Activated T-cell treated with anti-CD3 and anti-CD28 coated beads, Interleukin-2, amount 50 U/mL, for 1 hour (primary cell): ENCODE measurements at places on chromosomes 3 and 15.

DNA sequence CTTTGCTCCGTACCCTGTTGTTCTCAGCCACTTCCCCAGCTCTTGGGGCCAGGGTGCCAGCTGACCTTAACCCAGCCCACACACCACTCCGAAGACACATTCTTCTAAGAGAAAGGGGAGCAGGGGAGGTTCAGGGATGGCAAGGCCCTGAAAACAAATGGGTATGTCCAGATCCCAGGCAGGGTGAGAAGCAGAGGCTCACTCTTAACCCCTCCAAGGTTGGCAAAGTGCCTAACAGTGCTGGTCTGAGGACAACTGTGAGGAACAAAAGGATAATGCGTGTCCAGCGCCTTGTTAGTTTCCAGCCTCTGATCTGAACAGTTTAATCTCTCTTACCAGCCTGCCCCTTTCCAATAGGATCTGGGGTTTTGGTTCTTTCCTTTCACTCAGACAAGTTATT, 1.5 kb downstream of the TMEM44 start:
- no peak for DNase-seq

GRCh38 chr15:39269821-39270220, 311.1 kb upstream of the THBS1 start:
- DNase-seq = no peak

- no peak for DNase-seq
These were observed 43.1 kb downstream of the FAM3D start for GRCh38 chr3:58623478-58623877.

DNA sequence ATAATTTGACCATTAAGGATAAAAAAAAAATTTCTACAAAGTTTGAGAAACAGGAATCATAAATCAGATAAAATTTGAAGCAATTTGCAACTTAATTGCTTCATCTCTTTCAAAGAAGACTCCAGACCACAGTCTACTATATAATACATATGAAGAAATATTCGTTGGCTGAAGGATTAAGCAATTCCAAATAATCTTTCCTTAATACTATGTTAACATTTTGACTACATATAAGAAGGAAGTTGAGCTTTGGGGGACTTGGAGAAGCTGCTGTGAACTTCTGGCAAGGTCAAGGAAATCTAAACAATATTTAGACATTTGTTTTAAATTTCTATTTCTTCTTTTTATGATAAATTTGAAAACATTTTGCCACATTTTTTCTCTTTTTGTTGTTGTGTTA, 13.5 kb upstream of the GABRR3 start:
- DNase-seq = no peak

GRCh38 chr3:189848395-189849040, 217.3 kb downstream of the TP63 start:
- DNase-seq = no peak

DNA sequence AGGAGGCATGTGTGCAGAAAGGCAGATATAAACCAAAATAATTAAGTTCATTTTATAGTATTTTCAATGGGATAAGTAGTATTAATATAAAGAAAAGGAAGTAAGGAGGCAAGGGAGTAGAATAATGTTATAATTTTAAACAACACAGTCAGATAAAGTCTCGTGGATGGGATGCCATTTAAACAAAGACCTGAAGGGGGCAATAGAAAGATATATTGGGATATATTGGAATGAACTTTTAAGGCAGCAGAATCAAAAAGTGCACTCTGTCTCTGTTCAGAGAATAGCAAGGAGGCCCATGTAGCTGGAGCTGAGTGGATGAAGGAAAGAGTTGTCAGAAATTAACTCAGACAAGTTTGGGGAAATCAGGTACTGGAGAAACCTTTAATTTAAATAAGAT, 158.7 kb downstream of the CGGBP1 start:
- DNase-seq = no peak

- no peak for DNase-seq
These were observed 31.9 kb upstream of the IREB2 start for GRCh38 chr15:78406016-78406585.

GRCh38 chr3:55673764-55674163, 186.7 kb upstream of the WNT5A start:
- no peak for DNase-seq

- DNase-seq = no peak
These were observed 278.0 kb downstream of the SUCLG2 start for GRCh38 chr3:67376416-67376815.

DNA sequence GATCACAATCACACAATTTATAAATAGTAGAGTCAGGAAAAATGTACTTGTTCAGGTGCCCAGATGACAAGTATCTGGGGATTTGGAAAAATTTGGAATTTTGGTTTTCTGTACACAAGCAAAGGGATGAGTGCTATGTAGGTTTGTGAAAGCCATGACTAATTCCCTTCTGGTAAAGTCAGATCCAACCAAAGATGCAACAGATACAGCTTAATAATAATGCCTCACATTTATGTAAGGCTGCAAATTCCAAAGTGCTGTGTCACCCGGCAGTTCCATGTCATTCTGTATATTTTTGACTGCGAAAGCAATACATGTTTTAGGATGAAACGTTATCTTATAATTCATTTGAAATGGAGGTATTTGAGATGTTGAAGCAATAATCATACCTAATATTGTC, 102.7 kb upstream of the AGBL1 start:
- no peak for DNase-seq

GRCh38 chr15:90711418-90711824, 5.7 kb upstream of the BLM start:
- DNase-seq = no peak

GRCh38 chr3:187679638-187680396, 9.6 kb upstream of the SST start:
- peak; percentile 65 for DNase-seq

GRCh38 chr3:132710311-132710710, 11.9 kb downstream of the NPHP3 start:
- DNase-seq = no peak

DNA sequence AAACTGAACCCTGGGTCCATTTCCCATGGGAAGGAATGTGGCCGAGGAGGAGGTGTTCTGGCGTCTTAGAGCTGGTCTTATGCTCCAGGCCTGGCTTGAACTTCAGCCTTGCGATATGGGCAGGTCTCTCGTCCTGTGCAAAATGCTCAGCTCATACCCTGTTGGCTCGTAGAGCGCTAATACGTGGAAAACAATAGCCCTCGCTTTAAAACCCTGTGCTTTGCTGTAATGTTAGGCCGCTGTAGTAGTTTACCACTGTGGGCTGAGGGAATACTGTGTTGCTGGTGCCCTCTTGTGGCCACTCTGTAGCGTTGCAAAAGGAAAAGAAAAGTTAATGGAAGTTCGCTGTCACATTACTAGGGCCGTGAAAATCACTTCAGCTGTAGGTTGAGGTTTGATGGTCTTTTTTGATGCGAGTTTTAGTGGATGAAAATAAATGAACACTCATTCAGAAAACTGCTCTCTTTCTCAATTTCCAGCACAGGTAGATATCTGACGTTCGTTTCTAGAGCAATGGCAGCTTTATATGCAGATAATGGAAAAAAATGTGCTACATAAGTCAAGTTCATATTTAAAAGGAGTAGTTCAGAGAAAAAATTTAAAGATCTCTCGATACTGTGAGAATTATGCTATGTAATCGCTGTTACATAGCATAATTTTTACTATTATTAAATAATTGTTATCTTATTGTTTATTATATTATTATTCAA, 92.9 kb downstream of the MCTP2 start:
- DNase-seq = peak; percentile 50

- no peak for DNase-seq
These were observed 20.7 kb upstream of the POC1A start for GRCh38 chr3:52174896-52175295.

DNA sequence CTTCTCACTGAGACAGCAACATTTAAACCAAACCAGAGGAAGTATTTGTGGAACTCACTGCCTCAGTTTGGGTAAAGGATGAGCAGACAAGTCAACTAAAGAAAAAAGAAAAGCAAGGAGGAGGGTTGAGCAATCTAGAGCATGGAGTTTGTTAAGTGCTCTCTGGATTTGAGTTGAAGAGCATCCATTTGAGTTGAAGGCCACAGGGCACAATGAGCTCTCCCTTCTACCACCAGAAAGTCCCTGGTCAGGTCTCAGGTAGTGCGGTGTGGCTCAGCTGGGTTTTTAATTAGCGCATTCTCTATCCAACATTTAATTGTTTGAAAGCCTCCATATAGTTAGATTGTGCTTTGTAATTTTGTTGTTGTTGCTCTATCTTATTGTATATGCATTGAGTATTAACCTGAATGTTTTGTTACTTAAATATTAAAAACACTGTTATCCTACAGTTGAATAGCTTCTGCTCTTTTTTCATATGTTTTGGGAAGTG, 23.3 kb downstream of the CLDN18 start:
- DNase-seq = no peak

GRCh38 chr15:48627260-48627940, 18.1 kb downstream of the FBN1 start:
- DNase-seq = no peak

DNA sequence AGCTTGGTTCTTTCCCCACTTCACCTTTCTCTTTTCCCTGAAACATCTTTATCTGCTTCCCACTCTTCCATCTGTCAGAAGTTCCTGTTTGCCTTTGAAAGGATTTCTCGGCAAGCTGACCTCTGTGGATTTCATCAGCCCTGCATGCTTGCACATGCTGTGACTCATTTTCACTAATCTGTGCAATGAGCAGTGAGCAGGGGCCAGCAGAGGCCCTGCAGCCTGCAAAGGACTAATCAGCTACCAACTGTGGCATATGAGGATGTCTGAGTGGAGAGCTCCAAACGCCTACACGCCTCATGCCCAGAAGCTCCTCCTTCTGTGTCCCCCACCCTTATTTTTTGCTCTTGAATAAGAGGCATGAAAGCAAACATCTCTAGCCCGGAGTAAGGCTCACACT, 333.0 kb upstream of the SEMA6D start:
- no peak for DNase-seq

GRCh38 chr3:144294659-144295538, 323.3 kb downstream of the DIPK2A start:
- no peak for DNase-seq
